ENCODE measurements at places on chromosomes 3 and 15. TPM values are rescaled to one million over a fixed set of nuclear protein-coding genes. Genes with fewer than 3 reads are reported as not detected.

GRCh38 chr3:82196645-82197044 lies 435.2 kb upstream of the GBE1 start:
- DNase-seq, result no peak

DNA sequence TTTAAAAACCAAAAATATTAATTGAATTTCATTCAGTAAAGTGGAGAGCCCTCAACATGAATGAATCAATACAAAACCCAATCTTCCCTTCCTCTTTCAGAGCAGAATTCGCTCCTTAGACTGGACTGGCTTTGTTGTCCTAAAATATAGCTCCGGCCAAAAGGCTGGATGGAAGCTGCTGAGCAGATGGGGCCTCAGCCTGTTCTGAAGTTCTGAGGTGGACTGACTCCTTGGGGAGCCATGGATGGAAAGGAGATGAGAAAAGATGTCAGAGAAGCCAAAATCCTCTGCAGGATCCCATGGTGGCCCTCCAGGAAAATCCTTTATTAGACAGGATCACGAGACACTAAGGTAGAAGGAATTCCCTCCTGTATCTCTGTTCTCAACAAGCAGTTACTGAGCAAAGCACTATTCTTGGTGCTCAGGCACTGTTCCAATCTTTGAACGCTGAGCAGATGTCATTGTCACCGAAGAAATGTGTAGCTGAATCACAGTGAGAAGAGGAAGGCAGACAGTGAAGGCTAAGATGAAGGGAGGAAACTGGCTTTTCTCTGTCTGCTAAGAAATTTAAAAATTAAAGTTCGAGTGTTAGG lies 122.0 kb downstream of the SEMA6D start:
- DNase-seq, result no peak

GRCh38 chr15:96146726-96147125 lies 183.8 kb upstream of the NR2F2 start:
- no peak for DNase-seq

DNA sequence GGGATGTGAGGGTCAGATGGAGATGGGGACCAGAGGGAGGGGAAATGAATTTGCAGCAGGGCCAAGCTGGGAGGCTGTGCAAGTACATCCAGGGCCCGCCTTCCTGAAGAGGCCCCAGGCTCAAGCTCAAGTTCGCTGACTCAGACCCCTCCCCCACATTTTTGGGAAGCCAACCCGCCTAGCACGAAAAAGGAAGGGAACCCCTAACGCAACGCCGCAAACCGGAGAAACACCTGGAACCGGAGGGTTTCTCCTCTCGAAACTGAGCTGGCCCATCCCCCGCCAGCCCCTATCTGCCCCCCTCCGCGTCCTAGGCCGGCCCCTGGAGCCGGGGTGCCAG lies 624 bp downstream of the AP3B2 start:
- no peak for DNase-seq

DNA sequence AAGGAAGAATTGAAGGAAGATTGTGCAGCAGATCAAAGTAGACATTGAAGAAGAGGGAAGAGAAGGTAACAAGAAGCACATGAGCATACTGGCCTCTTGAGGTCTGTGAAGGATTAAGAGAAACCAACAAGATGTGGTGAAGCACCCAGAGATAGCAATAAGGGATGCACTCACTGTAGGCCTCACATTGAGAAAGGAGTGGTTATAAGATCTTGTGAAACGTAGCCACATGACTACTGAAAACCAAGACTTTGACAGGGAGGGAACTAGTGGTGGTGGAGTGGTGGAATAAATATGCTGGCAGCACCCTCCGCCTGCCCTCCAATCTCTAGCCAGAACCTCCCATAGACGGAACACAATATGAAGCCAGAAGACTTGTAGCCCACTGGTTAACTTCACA lies 651.2 kb downstream of the DIPK2A start:
- no peak for DNase-seq

DNA sequence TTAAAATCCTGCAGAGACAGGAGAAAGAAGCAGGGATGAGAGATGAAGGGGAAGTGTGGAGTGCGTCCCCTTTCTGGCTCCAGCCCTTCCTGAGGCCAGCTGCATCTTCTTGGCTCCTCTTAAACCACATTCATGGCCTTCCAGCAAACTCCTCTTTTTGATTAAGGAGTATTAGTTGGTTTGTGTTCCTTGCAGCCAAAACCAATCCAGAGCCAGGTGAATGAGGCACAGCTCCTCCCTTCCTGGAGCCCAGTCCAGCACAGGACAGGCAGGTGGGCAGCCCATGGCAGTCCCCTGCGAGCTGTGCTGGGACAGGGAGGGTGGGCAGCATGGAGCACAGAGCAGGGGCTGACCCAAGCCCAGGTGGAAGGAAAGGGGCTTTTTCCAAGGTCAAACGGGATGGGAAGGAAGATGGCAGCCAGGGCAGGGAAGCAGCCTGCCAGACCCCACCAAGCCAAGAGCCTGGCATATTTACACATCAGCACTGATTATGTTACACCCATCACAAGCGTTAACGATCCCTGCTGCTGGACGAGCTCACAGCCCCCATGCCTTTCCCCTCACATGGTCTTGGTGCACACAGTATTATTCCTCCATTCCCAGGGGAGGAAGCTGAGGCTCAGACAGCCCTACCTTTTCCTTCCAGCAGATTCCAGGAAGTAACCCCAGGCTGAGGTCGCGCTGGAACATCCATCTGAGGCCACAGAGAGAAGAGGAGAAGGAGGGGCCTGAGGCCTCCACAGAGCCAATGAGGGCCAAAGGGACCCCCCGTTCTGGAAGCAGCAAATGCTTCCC lies 175.6 kb downstream of the SMAD6 start:
- no peak for DNase-seq

DNA sequence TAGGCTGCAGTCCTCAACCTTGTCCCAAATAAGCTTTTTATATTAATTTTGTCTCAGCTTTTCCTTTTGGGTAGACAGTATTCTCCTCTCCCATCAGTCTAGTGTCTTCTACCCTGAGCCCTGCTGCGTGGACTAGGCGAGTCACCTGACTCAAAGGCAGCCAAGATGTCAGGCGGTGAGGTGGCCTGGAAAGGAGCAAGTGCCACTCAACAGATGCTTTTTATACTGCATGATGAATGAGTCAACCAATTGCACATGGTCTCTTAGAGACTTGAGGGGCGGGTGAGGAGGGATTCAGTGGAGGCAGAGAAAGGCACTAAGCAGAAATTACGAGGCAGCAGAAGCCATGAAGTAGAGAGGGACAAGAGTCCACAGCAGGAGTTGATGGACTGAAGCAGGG lies 95.9 kb downstream of the FRMD4B start:
- no peak for DNase-seq

DNA sequence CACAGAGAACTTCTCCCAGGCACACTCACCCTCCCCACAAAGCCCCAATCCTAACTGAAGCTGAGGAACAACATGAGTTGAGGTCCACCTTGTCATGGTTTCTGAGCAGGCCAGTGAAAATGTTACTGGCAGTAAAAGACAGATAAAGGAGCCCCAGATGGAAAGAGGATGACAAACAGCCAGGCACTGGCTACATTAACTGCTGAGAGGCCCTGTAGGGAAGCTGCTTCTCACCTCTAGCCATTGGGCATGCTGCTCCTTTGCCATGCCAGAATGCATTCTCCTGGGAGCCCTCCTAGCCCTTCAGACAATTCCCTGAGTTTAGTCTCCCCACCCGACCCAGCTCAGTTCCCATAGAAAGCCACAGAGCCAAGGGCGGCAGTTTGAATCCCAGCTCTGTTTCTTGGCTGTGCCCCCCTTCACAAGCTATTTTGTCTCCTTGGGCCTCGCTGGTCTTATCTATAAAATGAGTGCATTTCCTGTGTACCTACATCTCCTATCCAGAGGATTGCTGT lies 60.5 kb downstream of the LMCD1 start:
- no peak for DNase-seq

DNA sequence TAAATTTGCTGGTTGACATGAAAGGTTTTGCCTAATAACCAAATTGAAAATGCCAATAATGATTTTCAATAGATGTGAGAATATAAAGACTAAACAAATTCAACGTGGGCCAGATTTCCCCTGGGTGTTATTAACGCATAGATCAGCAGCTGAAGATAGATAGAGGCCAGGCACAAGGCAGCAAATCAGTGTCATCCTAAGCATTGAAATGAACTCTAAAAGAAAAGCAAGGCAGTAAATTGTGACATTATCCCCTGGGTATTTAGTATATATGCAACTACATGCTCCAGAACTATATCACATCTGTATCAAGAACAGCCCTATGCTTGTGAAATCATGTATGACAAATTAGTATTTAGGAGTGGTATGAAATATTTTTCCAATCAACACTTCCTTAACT lies 167.1 kb upstream of the EPHA3 start:
- DNase-seq, result no peak

GRCh38 chr3:128823631-128824030 lies 55.8 kb upstream of the ACAD9 start:
- no peak for DNase-seq

DNA sequence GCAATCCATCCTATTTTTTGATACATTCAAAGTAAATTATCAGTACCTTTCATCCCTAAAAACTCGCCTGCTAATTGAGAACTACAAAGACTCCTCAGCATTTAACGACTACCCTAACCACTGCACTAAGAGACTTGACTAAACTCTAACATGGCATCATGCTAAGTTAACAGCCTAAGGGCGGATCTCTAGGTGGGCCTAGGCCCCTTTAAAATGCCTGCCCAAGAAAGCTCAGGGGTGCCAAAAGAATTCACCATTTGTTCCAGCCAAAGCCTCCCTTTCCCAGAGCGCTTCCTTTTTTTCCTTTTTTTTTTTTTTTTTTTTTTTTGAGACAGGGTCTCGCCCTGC lies 568 bp upstream of the NEK4 start:
- DNase-seq, result no peak

DNA sequence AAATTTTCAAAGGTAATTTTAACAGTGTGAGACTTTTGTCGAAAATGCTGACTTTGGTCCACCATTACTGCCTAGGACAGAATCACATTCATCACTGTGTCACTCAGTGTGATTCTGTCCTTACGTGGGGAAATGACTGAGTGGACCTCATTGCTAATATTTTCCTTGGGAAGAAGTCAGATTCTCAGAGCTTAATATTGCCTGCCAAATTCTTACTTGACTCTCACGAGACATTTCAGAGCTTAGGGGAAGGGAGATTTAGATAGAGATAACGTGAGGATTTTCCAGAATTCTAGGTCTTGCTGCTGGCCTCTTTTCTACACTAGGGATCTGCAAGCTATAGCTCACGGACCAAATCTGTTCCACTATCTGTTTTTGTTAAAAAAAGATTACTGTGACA lies 270.4 kb downstream of the SUCLG2 start:
- DNase-seq, result no peak

The PLA2G4F gene
- total RNA-seq, result 5.2 TPM
